ENCODE measurements at places on chromosomes 3 and 15.

DNA sequence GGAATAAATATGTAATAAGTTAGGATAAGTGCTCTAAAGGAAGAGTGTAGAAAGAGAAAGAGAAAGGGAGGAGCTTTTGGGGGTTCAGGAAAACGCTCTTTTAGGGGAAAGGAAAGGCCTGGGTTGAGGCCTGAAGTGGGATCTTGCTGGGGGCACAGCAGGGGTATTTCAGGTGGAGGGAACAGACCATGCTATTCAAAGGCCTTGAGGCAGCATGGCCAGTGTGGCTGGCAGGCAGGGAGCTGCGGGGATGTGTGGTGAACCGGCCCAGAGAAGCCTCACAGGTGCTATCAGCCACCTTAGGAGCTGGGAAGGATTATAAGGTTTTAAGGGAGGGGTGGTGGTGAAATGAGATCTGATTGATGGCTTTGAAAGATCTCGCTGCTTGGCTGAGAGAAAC lies 66.6 kb downstream of the LINGO1 start:
- DNase-seq: no peak

DNA sequence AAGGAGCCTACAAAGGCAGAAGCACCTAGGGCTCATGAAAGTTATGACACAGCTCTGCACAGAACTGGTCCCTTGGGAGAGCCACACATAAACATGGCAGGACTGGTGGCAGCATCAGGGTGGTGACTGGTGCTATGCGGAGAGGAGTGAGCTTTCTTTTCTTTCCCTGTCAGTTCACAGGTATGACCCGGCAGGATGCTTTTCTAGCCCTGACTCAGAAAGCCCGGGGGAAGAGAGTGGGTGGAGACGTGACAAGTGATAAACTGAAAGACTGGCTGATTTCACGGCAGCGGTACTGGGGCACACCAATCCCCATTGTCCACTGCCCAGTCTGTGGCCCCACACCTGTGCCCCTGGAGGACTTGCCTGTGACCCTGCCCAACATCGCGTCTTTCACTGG lies 103.0 kb downstream of the LARS2 start:
- DNase-seq: no peak

GRCh38 chr3:141115789-141116541 lies 64.8 kb downstream of the SPSB4 start:
- DNase-seq: no peak

GRCh38 chr3:141380279-141380678 lies 12.0 kb downstream of the ZBTB38 start:
- DNase-seq: no peak

GRCh38 chr3:11913316-11913715 lies 66.6 kb upstream of the TAMM41 start:
- no peak for DNase-seq

- no peak for DNase-seq
Measured at GRCh38 chr3:172329070-172329469, 119.2 kb downstream of the GHSR start.

GRCh38 chr3:71563827-71564226 lies 19.7 kb downstream of the FOXP1 start:
- DNase-seq: no peak

All from fibroblast of skin of right biceps (primary cell).